CD8-positive, alpha-beta memory T cell (primary cell): ENCODE measurements at places on chromosomes 12 and 14. TPM values are rescaled to one million over a fixed set of nuclear protein-coding genes. Genes with fewer than 3 reads are reported as not detected.

GRCh38 chr14:94152676-94153075 lies 21.4 kb upstream of the PPP4R4 start:
- no peak overlapping the region for H3K4me3 ChIP-seq
- no peaks in the 10 kb centered on the region for H3K36me3 ChIP-seq
- DNase-seq, result no peak

Gene PTPRQ
- not detected for total RNA-seq

- H3K4me3 ChIP-seq, result no peak overlapping the region
- no peak overlapping the region for H3K27ac ChIP-seq
- no peaks in the 10 kb centered on the region for H3K27me3 ChIP-seq
- no peaks in the 10 kb centered on the region for H3K4me1 ChIP-seq
- no peak for DNase-seq
Observed at GRCh38 chr12:49195736-49196135, 6.9 kb upstream of the TUBA1A start.

Gene LALBA
- total RNA-seq, result not detected

Gene A2ML1
- total RNA-seq, result not detected

GRCh38 chr14:51185180-51185579 lies 54.9 kb upstream of the TMX1 start:
- H3K27ac ChIP-seq, result no peak overlapping the region
- H3K4me1 ChIP-seq, result no peaks in the 10 kb centered on the region
- no peaks in the 10 kb centered on the region for H3K36me3 ChIP-seq
- H3K4me3 ChIP-seq, result no peak overlapping the region

Gene GNG2
- total RNA-seq, result 112 TPM

Gene MYO1H
- total RNA-seq, result not detected

GRCh38 chr12:108788076-108788782 lies 56.9 kb upstream of the CORO1C start:
- DNase-seq, result no peak
- H3K36me3 ChIP-seq, result peaks cover 3% of the 10 kb centered on the region
- H3K27ac ChIP-seq, result no peak overlapping the region
- H3K4me3 ChIP-seq, result no peak overlapping the region
- H3K27me3 ChIP-seq, result no peaks in the 10 kb centered on the region
- H3K4me1 ChIP-seq, result no peaks in the 10 kb centered on the region

Gene TMEM253
- total RNA-seq, result not detected

- no peaks in the 10 kb centered on the region for H3K27me3 ChIP-seq
- H3K4me3 ChIP-seq, result no peak overlapping the region
- no peaks in the 10 kb centered on the region for H3K36me3 ChIP-seq
- no peak overlapping the region for H3K27ac ChIP-seq
Observed at GRCh38 chr12:132106921-132107320, 37.2 kb downstream of the DDX51 start.
